Trophoblast cell (in vitro differentiated cells and primary cell): ENCODE measurements at places on chromosomes 5 and 9.
A peak's percentile ranks its signal among the peaks of the same experiment; 100 is the strongest.

DNA sequence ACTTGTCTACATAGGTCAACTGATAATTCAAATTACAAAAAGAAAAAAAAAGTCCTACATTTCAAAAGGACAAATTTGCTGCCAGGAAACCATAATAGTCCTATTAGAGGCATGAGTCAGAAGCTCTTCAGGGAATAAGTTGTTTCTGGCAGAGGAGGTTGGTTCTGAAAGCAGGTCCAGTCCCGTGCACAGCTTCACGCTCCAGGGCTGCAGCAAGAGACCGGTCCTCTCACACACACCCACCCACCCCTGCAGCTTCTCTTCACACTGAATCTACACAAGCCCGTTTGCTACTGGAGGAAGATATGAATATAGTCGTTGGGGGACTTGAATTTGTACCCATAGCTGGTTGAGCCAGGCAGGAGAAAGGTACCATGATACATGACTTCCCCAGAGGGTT is 36.9 kb upstream of the SLC1A3 start:
- DNase-seq, result no peak

- DNase-seq, result no peak
Measured at GRCh38 chr9:71303351-71303750, 181.9 kb upstream of the TRPM3 start.

GRCh38 chr5:123535648-123536047 is 23.7 kb downstream of the CSNK1G3 start:
- no peak for DNase-seq

- no peak for DNase-seq
Measured at GRCh38 chr5:140366589-140367255, 6.7 kb downstream of the SLC4A9 start.

DNA sequence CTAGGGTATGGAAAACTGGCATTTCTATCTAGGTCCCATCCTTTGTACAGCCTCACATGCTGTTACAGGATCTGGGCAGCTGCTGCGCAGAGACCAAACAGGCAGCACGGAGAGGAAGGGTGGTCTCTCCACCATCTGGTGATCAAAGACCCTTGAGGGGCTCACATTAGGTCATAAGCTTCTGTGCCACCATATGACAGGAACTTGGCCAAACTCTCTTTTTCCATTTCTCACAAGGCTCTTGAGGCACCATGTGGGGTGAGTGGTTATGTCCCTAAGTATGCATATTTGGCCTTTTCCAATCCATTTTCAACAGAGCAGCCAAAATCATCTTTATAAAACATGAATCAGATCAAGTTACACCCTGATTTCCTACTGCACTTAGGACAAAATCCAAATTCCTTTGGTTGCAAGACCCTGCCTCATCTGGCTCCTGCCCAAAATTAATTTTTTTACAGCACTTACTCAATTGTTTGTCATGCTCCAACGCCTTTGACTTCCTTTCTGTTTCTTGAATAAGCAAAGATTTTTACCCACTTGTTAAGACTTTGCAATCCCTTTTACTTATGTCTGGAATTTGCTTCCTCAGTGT is 730.0 kb downstream of the MAT2B start:
- DNase-seq, result no peak

- no peak for DNase-seq
Measured at GRCh38 chr9:96333958-96334357, 32.0 kb upstream of the HSD17B3 start.

GRCh38 chr5:32583582-32584232 is 1.6 kb upstream of the SUB1 start:
- DNase-seq, result no peak

- DNase-seq, result no peak
Measured at GRCh38 chr5:152124409-152125041, 199.9 kb upstream of the GLRA1 start.

DNA sequence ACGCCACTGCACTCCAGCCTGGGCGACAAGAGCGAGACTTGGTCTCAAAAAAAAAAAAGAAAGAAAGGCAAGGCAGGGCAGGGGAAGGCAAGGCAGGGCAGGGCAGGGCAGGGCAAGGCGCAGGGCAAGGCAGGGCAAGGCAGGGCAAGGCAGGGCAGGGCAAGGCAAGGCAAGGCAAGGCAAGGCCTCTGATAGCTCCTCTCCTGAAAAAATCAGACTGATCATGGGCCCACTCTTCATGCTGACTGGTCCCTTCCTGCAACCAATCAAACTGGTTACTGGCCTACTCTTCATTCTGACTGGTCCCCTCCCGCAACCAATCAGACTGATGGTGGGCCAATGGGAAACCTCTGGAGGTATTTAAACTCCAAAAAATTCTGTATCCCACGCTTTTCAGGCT is 3.4 kb upstream of the ZBTB5 start:
- no peak for DNase-seq

GRCh38 chr9:5879419-5880181 is 11.1 kb upstream of the MLANA start:
- peak; percentile 78 for DNase-seq

DNA sequence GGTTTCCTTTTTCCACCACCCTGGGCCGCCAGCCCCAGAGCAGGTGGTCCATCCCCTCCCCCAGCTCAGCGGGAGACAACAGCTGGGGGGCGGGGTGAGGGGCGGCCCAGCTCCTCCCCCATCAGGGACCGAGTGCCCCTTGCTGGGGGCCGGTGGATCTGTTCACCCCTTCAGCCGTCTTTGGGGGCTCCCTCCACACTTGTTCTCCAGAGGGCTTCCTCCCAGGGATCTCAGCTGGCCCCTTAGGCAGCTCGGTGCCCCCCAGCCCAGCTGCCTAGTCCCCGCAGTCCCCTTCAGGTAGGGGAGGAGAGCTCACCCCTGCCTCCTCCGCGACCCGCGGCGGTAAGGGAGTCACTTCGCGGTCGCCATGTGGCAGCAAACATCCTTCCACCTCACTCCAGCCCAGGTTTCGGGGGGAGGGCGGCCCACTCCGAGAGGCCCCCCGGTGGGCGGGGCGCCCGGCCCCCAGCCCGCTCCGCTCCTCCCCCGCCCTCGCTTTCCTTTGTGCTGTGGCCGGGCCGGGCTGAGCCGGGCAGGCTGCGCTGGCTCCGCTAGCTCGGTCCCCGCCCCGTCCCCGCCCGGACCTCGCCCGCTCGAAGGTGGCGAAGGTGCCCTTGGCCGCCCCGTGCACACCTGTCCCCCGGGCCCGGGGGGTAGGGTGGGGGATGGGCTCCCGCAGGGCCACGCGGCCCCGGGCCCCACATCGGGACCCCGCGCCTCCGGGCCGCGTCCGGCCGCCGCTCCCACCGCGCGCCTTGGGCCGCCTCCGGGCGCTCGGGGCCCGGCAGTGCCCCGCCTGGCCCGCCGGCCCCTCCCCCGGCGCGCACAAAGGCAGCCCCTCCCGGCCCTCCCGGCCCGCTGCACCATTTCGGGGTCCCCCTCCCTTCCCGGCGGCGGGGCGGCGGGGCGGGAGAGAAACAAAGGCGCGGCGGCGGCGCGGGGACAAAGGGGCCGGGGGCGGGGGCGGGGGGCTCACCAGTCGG is 683 bp downstream of the DBN1 start:
- DNase-seq, result no peak

DNA sequence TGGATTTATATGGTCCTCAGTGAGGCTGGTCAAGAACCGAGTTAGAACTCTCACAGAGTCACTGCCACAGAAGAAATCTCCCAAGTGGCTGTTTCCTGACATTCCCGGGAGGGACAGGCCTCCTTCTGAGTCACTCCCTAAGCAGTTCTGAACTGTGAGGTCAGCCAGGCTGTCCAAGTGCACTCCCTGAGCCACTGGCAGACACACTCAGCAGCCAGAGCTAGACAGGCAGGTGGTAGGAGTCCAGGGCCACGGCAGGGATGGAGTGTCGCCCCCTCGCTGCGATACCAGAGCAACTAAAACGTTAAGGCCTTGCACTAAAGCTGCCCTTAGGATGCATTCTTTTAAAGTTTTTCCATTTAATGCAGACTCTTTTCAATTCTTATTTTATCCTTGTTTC is 3.4 kb downstream of the IL4 start:
- peak; percentile 93 for DNase-seq

GRCh38 chr9:115373710-115374045 is 255.7 kb upstream of the TNC start:
- no peak for DNase-seq
